ENCODE measurements at places on chromosomes 4 and X.

GRCh38 chr4:87916626-87917025 is 58.9 kb upstream of the SPP1 start:
- no peak for DNase-seq

DNA sequence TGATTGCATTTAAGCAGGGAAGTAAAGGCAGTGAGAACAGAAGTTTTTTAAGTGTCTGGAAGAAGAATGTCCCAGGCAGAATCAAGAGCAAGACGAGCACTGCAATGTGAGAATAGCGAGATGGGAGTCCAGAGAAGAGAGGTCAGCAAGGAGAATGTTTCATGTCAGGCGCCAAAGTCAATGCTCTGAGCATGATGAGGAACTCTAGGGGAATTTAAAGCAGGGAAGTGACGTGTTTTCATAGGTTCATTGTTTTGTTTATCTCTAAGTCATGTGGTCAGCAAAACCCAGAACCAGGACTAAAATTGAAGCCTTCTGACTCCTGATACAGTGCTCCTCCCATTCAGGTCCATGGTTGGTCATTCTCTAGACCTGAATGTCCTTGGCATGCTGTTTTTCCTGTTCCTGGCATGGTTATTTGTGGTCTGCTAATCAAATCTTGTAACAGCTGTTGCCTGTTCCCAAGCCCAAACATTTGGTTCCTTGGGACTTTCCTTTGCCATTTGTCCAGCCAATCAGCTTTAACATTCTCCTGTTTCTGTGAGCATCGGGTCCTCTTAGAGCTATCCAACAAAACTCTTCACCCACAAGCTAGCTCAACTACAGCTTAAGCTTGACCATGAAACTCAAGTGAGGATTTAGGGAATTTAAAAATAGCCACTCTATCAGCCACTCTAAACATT is 37.7 kb downstream of the PTCHD1 start:
- DNase-seq: no peak

GRCh38 chr4:40225497-40225896 is 28.7 kb downstream of the RHOH start:
- peak; percentile 35 for DNase-seq

DNA sequence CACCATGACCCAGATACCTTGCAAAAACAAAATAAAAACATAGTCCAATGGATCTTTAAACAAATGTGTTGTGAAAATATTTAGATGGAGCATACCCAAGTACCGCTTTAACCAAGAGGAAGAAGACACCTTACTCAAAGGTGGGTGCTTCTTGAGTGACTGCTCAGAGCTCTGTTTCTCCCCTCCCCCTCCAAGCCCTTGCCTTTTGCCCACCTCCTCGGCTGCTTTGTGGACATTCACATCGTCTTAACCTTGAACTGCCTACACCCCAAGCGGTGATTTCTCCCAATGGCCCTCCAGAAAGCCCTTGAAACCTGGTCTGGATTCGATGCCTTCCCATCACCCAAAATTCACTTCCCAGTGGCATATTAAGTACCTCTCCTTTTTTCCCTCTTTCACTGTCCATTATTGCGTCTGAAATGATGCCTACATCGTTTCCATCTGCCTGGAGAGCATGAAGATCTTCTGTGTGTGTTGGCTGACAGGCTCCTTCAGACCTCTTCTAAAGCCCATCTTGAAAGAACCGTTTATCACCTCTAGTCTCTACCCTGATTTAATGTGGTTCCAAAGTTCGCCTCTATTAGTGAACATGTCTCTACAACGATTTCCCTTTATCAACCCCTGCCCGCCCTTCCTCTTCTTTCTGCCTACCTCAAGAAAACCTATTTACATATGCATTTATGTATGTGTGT is 968 bp downstream of the GPRIN3 start:
- DNase-seq: no peak

- DNase-seq: no peak
These were observed 2.7 kb downstream of the GJB1 start for GRCh38 chrX:71225676-71226075.
